ENCODE measurements at places on chromosomes 5 and 9. TPM values are rescaled to one million over a fixed set of nuclear protein-coding genes. Genes with fewer than 3 reads are reported as not detected.

DNA sequence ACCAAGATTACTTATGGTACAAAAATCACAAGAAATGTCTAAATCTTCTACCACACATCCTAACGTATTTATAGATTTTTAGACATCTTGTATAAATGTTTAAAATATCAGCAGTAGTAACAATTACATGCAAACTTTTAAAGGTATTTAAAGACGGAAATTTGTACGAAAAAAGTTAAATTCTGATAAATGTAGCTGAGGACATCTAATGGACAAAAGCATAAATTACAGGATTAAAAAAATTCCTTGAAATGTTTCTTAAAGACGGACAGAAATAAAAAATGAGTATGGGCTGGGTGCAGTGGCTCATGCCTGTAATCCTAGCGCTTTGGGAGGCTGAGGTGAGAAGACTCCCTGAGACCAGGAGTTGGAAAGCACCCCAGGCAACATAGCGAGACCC lies 15.8 kb downstream of the ERCC8 start:
- DNase-seq = no peak

DNA sequence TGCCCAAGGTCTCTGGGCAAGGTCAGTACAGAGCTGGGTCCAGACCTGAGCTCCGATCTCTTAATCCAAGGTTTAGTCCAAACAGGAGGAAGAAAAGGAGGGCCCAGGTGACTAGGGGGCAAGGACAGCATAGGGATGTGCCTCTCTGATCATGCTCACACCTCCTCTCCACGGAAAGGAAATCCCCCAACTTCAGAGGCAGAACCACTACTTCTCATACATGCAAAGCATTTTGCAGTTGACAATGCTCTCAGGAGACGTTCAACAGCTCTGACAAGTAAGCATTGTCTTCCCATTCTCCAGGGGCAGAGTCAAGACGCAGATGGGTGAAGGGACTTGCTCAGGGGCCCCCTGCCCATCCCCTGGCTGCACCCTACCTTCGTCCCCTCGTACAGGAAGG lies 8.7 kb upstream of the CORO2A start:
- DNase-seq = no peak

DNA sequence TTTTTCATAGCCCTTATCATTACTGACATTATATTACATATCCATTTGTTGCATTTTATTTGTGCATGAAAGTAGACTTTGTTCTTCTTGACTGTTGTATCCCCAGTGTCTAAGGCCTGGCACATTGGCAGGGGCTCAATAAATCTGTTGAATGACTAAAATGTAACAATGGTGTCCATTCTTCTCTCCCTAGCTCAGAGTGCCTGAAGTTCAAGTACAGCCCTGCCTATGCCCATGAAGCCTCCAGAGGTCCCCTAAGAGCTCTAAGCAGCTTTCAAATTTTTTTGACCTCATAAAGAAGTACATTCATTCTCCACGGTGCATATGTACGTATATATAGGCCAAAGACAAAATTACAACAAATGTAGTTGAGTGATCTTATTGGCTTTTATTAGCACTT lies 4.2 kb upstream of the BSPRY start:
- no peak for DNase-seq

DNA sequence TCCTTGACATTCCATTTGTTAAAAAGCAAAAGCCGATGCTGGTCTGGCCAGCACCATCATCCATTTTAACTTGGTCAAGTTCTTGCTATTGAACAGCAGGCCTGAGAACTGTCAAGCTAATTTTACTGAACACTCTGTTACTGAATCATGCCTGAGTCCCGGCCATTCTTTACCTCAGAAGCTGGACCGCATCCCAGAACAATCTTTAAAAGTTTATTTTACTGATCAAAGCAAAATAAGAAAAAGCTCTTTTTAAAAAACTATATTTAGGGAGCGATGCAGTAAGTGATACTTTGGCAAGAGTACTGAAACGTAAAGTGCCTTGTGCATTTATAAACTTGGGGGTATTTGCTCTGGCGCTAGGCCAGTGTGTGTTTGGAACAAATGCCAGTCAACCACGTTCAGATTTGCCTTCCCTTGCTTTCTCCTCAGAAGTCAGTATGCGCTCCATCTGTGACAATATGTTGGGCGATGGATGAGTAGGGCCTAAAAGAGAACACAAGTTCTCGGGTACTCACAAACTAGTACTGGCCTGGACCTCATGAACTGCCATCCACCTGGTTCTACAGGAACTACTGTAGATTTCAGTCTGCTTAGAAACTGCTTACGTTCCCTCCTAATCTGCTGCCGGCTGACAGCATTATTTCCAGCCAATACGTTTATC lies 161.9 kb downstream of the MAPKAP1 start:
- DNase-seq = peak; percentile 4

GRCh38 chr5:68446487-68446894 lies 230.9 kb downstream of the PIK3R1 start:
- DNase-seq = no peak

DNA sequence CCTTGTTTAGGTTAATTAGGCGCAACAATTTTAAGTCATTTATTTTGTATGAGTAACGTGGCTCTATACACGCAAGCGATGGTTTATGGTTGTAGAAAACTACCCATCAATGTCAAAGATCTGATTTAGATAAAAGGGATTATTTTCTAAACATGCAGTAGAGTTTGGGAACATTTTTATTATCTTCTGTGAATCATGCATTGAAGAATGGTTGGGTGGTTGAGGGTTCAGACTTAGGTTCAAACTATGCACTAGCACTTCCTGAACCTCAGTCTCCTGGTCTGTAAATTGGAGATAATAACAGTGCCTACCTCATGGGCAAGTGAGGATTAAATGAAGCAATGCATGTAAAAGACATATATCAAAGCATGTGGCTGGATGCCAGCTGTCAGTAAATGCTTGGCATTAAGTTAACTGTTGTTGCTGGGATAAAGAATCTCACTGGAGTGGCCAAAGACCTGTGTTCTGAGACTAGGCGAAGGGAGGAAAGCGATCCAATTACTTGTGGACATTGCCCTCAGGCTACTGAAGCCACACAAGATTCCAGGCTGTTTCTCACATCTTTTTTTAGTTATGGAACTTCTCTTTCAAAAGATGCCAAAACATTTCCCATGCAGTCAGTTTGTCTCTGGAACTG lies 1.1 kb upstream of the OTULINL start:
- peak; percentile 95 for DNase-seq

- DNase-seq = peak; percentile 28
These were observed 113.7 kb downstream of the TMEM232 start for GRCh38 chr5:110612794-110613247.

DNA sequence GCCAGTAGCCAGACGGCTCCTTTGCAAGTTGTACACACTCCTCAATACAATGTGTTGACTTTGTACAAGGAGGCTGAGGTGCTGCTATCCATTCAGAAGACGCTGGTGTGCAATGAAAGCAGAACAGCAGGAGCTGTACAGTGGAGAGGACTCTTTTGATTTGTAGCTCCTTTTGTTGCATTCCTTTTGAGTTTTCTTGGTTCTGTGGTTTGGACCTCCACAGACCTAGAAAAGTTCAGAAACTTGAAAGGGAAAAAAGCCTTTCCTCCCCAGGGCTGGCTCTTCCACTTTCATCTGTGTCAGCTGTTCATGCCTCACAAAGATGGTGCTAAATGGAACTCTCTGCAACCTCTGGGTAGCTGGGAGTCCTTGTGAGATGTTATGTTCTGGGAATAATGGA lies 117.4 kb downstream of the MAT2B start:
- DNase-seq = no peak

- no peak for DNase-seq
These were observed at the start of gene FAM78A for GRCh38 chr9:131276094-131276888. Gene FAM78A, minus strand, starts transcription at chr9:131276510. Its CDS starts 331 bp downstream, at chr9:131276179.

DNA sequence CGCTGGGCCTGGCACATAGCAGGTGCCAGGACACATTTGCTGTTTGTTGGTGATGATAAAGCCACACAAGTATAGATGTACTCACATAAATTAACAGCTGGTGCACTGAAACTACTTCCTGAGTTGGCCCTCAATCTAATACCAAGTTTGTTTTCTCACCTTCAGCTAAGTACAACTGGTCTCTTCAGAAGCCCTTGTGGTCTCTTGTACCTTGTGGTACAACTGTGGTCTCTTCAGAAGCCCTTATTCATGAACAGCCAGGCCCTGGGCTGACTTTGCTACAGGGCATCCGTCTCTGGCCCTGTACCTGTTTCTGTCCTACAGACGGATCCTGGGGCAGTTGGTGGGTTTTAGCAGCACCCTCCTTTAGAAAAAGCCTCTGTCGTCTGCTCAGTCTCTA lies 81.5 kb downstream of the DAB2IP start:
- DNase-seq = no peak

GRCh38 chr5:75168026-75168735 lies 68.5 kb downstream of the ANKRD31 start:
- DNase-seq = no peak

DNA sequence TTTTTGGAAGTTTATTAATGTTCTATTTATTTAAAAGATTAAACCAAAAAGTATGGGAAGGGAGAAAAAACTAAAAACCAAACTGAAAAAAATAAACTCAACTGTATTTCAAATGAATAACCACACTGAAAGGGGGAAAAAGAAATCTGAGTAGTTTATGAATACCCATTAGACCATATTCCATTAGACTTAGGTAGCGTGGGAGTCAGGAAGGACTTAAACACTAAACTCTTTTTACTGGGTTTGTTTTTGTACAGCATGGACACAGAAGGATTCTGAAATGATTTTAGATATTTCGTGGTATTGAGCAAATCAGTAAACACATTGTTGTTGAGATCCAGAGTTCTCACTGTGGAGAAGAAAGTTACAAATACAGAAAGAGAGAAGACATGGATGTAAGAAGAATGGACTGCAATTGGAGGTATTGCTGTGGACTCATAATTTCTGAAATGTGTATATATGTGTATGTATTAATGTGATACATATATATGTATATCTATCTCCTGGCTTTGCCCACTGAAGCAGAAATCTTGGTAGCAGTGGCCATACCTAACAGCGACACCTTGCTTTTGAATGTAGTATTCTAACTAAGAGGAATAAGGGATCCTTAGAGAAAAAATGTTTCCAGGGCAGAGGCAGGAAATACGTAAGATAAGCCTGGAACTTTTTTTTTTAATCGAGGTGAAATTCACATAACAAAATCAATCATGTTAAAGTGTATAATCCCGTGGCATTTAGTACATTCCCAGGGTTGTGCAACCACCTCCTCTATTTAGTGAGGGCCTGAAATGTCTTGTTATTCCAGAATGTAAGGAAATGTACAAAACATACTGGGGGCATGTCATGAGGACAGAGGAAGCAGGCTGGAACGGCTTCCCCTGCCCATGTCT lies 228.8 kb downstream of the SMARCA2 start:
- peak; percentile 36 for DNase-seq

SLC4A9 gene
- total RNA-seq = 0.29 TPM

IRF1 gene
- total RNA-seq = 21.1 TPM

CATSPER3 gene
- 0.40 TPM for total RNA-seq

SPRY4 gene
- total RNA-seq = 38.4 TPM

IL33 gene
- 1.6 TPM for total RNA-seq

GRXCR2 gene
- not detected for total RNA-seq

FAM81B gene
- total RNA-seq = not detected

RAD50 gene
- total RNA-seq = 3.5 TPM
